ENCODE measurements at places on chromosomes 3 and 15.

DNA sequence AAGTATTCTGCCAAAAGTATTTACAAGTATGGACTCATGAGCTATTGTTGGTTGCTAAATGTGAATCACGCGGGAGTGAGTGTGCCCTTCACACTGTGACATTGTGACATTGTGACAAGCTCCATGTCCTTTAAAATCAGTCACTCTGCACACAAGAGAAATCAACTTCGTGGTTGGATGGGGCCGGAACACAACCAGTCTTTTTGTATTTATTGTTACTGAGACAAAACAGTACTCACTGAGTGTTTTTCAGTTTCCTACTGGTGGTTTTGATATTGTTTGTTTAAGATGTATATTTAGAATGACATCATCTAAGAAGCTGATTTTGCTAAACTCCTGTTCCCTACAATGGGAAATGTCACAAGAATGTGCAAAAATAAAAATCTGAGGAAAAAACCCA, 30.3 kb downstream of the SYNM start:
- no peak for DNase-seq

DNA sequence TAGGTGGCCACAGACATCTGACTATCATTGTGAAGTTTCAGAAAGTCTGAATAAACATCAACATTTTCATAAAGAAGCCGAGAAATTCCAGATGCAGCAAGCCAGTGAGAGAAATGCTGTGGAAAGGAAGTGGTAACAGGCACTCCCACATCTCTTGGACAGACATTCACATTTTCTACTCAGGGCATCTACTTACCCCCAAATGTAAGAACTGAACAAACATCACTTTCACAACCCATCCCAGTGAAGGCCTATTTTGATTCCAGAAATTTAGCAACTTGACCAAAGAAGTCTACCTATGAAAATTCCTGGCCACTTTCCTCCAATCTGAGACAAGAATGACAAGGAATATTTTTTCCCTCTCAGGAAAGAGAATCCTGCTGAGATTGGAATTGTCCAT, 224.8 kb upstream of the DCBLD2 start:
- DNase-seq = no peak

- peak; percentile 46 for DNase-seq
These were observed 2.3 kb downstream of the SETD5 start for GRCh38 chr3:9399746-9400145.

GRCh38 chr3:116032176-116032575, 408.9 kb downstream of the GAP43 start:
- DNase-seq = no peak

GRCh38 chr3:39133093-39133490, 20.3 kb downstream of the CSRNP1 start:
- DNase-seq = no peak

DNA sequence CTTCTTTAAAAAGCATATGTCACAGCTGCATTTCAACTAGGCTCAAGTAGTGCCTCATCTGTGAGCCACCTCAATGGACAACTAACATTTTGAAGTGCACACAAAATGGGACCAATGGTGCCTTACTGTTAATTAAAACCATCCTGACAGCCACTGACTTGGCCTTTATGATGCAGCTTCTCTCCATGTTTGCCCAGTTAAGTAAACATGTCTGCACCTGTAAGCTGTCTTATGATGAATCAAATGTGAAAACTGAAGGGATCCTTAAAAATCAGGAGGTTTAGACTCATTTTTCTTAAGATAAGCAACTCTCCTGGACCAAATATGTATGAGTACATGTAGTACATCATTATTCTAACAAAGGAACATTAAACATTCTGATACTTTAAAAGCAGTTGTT, 861.6 kb downstream of the ROBO1 start:
- DNase-seq = no peak

DNA sequence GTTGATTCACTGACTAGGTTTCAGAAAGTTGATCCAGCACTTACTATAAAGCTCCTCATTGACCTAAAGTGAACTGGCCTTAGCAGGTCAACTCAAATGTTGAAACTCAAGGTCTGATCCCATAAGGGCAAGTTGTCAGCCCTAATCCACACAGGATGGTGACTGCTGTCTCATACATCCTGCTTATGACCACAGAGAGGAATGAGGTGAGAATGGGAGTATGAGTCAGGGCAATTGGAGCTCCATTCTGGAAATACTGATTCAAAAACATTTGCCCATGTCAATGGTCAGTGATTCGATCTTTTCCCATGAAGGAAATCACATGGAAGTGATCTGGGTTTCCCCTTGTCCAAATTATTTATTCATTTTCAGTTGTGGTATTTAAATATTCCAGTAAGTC, 78.7 kb downstream of the ZNF385D start:
- no peak for DNase-seq

- DNase-seq = no peak
These were observed 2.9 kb downstream of the SH3GL3 start for GRCh38 chr15:83449937-83450506.

- no peak for DNase-seq
These were observed 1.6 kb upstream of the GOLM2 start for GRCh38 chr15:44286814-44287452.

DNA sequence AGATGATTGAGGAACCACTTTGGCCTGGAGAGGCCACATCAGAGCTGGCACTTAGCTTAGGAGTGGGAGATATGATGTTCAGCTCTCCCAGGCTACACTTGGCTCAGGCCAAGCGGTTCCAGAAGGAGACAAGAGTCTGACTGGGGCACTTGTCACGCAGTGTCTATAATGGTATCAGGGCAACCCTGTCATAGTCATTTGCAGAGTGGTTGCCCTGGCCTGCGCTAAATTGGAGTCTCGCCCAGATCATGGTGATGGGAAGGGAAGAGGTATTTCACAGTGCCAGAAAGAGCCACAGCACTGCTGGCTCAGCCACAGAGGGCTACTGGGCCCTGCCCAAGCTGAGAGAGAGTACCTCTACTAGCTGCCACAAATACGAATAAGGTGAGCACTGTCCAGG, 186.9 kb upstream of the CRBN start:
- no peak for DNase-seq

DNA sequence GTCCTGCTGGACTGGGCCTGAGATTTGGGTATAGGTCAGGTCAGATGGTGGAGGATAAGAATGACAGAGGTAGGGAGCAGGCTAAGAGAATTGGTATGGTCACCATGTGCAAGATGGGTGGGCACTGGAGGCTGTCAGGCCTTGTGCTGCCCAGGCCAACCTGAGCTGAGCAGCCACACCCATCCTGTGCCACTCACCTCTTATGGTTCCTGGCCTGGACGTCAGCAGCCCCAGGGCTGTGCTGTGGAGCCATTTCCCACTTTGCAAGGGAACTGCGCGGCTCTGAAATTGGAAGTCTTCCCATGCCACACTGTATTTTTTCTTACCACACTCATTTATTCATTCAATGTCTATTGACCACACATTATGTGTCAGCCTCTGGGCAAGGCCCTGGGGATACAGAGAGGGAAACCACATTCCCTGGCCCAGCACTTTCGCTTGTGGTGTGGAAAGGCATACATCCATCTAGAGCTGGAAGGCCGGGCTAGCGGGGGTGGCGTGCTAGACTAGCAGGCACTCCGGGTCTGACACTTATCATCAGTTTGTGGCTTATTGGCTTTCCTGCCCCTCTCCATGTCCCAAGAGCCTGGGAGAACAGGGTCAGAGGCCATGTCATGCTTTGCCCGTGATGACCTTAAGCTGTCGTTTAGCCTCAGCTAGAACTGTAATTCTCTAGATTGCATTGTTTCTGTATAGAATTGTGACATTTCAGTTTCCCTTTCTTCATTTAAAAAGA, 51.1 kb upstream of the POLG start:
- no peak for DNase-seq

DNA sequence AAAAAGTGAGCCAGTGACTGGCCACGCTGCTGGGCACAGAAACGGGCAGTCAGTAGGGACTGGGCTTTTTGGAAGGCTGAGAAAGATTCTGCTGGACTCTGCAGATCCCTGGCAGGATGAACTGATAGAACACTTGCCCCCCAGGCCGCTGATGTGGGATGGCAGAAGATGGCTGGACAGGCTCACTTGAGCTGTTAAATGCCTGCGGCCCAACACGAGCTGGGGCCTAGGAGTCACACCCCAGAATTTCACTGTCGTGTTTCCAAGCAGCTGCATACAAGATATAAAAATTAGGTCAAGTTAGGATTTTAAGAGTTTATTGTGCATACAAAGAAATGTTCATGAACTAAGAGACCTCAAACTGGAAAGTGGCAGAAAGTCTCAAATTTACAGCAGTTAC, 26.9 kb downstream of the GLDN start:
- DNase-seq = no peak

DNA sequence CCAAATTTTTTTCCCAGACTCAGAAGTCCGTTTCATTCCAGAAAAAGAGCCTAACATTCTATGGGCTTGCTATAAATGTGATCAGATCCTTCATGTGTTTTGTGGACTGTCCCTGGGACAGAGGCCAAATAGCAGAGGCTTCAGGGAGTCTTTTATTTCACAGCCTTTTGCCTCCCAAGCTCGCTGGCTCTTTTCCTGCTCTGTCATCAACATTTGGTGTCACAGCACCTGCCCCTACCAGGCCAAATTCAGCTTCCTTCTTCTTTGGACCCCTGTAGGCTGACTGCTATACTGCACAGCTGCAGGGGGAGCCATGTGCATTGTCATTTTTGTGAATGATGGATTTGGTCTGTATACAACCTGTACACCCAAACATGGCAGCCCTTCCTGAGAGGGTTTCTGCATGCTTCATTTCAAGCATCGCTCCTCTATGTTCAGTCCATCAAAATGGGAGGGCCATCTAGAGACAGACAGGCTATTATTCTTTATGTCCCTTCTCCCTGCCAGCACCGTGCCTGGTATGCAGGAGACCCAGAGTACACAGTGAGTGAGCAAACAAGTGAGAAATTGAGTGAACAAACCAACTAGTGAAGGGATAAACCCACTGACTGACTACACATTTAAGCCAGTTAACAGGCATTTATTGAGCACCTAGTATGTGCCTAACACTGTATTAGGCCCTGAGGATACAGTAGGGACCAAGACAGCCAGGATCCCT, 17.9 kb upstream of the RPP14 start:
- DNase-seq = no peak

DNA sequence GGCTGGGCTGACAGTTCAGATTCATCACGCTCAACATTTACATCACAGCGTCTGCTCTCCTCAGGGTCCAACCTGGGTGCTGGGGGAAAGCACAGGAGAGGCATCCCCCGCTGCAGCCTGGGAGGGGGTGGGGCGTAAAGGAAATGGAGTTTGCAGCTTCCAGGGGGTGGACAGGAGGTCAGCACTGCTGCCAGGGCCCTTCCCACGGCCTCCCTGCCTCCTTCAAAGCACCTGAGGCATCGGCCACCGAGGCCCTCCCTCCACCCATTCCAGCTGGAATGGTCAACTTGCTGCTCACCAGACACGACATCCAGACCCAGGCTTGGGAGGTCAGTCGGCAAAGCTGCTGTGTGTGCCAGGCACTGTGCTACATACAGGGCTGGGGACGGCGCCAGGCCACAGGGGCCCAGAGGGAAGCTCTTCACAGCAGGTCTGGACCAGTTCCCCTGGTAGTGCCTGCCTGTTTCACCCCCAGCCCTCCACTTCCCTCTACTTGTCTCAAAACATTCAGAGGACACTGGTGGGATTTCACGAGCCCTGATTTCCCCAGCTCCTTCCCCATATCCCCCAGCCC, 120.7 kb downstream of the ANP32A start:
- DNase-seq = no peak

DNA sequence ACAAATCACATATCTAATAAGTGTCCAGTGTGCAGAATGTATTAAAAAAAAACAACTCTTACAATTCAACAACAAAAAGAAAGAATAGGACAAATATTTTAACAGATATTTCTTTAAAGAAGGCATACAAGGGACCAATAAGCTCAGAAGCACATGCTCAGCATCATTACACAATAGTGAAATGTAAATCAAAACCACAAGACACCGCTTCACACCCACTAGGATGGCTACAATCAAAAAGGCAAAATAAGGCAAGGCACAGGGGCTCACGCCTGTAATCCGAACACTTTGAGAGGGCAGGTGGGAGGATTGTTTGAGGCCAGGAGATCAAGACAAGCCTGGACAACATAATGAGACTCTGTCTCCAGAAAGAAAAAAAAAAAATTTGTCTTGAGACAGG, 255.6 kb downstream of the MAGI1 start:
- no peak for DNase-seq

DNA sequence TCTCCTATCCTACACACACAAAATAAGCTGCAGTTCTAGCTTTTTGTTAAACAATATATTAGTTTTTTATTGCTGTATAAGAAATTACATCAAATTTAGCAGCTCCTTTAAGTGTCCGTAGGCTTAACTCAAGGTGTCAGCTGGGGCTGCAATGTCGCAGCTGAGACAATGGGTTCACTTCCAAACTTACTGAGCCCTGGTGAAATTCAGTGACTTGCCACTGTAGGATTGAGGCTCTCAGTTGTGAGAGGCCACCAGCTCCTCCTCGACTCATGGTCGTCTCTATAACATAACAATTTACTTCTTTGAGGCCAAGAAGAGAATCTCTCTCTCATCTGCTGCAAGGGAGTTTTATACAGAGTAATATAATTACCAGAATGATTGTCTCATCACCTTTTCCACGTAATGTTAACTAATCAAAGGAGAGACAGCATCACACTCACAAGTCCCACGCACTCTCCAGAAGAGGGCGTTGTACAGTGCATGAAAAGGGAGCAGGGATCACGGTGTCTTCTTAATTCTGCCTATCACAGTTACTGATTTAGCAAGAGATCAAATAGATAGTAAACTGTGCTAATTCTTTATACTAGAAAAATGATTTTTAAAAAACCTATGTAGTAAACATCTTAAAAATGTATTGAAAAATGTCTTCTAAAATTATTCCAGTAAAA, 735.6 kb upstream of the GBE1 start:
- no peak for DNase-seq

GRCh38 chr15:71517751-71518150, 292.6 kb upstream of the NR2E3 start:
- no peak for DNase-seq

DNA sequence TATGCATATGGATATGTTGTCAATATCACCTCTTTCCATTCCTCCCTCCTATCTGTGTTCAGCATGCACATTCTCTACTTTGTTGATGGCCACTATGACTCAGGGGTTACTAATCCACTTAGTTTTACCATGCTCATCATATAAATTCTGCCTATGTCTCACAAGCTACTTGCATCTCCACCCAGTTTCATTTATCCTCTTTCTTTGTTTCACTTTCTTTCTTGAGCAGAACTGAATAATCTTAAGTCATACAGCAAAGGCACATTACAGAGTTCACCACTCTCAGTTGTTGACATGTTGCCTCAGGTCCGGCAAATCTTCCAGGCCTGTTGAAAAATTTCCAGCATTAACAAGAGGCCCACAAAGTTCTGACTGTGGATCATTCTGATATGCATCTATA, 71.5 kb downstream of the SSR3 start:
- no peak for DNase-seq

GRCh38 chr15:100159436-100159835, 182.3 kb downstream of the ADAMTS17 start:
- DNase-seq = no peak

GRCh38 chr3:141722648-141723047, 15.4 kb upstream of the RNF7 start:
- no peak for DNase-seq

DNA sequence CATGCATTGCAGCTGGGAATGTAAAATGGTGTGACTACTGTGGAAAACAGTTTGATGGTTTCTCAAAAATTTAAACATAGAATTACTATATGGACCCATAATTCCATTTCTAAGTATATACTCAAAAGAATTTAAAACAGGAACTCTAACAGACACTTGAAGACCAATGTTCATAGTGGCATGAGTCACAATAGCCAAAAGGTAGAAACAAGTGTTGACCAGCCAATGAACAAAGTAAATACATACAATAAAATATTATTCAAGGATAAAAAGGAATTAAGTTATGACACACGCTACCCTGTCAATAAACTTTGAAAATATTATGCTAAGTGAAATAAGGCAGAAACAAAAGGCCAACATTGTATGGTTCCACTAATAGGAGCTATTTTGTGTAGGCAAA, 357.4 kb upstream of the IL12A start:
- no peak for DNase-seq
